NCI-H1930 (cell line): ENCODE measurements at places on chromosomes 3 and 15.

DNA sequence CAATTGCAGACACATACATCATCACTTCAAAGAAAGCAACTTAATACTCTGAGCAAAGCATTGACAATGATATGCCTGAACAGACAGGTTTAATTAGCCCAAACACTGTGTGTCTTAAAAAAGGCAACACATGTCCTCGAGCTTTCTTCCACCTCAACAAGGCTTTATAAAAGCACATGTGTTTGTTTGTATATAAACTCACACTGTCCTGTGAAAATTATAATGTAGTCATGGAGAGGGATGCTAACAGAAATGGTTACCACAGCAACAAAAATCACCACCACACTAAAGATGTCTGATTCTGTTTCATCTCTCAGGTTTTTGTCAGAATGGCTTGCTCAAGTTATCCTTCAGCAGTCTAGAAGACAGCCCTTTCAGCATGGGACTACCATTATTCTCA is 314.7 kb downstream of the MAGI1 start:
- DNase-seq: no peak

DNA sequence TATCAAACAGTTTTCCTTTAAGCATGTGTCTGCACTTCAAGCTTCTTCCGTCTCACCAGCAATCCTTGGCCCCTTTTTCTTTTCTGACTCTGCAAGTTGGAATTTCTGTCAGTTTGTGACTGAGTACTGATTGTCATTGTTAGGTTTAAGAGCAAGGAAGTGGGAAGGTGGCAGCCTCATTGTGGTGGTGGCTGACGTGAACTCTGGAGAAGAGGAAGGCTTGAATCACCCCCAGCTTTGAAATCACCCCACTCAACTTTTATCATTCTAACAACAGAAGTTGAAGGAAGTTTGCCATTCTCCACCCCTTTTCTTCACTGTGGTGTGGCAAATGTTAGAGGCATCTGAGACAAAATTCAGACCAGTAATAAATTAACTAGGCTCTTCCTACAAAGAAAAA is 231.6 kb upstream of the AGTR1 start:
- DNase-seq: no peak

DNA sequence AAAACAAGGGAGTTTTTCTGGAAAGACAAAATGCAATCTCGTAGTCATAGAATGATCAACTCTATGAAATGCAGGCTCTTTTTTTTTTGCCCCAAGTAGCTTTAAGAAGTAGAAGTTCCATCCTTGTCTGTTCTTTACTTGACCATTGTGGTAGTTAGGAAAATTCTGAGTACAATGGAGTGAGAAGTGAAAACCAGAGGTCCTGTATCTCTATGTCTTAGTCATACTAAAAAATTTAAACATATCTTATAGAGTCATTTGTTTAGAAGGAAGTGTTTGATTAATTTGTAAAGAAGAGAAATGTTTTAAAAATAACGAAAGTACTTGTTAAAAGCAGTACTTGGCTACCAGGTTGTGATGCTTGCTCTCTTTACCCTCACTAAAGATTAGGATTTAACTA is 52.4 kb downstream of the PRKCI start:
- DNase-seq: no peak

DNA sequence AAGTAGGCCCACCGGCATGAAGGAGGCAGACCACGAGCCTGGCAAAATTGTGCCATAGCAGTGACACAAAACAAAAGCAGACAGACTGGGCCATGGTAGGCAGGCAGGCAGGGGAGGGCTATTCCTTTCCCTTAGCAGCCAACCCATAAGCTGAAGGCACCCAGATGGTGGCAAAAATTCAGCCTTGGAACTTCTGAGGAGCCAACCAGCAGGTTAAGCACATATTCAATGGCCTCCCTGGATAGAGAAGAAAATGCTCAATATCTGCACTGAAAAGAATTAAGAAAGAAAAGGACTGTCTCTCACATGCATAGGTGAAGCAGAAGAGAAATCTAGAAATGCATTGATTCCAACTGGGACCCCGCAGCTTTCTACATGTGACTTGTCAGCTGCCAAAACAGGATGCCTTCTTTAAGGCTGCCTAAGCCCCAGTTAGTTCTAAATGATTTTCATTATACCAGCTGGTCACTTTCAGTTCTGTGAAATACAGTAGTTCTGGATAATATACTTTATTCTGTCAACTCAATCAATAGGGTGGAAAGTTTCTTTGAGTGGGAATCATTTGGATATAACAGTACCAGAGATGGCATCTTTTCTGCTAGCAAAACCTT is 2.7 kb downstream of the PRICKLE2 start:
- DNase-seq: no peak

- no peak for DNase-seq
Observed at GRCh38 chr3:181009225-181009624, 19.7 kb upstream of the DNAJC19 start.

- no peak for DNase-seq
Observed at GRCh38 chr3:186786922-186787321, 3.5 kb downstream of the EIF4A2 start.

DNA sequence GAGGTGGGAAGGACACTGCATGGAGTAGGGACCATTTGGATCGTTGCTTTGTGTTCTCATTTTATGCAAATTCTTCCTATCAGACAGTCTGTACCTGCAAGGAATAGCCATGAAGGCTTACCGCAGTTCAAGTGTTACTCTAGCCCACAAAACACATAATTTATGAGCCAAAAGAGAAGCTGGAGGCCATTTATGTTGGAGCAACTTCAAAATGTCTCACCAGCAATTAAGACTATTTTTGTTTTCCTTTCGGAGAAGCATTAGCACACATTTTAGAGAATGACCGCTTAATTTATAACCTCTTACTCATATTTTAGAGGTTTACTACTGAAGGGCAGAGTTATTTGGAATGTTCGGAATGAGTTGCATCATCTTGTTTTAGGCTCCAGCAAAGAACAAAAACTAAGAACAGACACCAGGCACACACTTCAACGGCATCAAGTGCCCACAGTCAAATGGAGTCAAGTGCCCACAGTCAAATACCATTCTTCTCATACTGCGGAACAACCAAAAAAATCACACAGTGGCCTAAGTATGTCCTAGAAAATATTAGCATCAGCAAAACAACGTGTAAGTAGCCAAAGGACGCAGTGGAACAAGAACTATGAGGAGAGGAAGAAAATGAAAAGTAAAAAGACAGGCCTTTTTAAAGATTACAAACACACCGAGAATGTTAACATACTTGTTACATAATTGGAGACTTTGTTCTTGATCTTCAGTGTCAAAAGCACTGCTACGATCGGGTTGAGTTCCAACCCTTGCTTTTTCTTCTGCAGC is 17.5 kb upstream of the GOLGA8J start:
- DNase-seq: no peak

GRCh38 chr3:118425272-118425837 is 609.3 kb downstream of the IGSF11 start:
- DNase-seq: no peak

DNA sequence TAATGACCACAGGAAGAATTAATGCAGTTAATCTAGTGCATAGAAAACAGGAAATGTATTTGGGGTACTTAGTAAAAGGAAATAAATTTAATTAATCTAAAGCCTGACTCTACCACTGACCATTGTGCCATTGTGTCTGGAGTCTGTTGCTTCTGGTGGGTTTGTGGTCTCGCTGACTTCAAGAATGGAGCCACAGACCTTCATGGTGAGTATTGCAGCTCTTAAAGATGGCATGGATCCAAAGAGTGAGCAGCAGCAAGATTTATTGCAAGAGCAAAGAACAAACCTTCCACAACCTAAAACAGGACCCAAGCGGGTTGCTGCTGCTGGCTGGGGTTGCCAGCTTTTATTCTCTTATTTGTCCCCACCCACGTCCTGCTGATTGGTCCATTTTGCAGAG is 711.5 kb upstream of the LMCD1 start:
- no peak for DNase-seq

DNA sequence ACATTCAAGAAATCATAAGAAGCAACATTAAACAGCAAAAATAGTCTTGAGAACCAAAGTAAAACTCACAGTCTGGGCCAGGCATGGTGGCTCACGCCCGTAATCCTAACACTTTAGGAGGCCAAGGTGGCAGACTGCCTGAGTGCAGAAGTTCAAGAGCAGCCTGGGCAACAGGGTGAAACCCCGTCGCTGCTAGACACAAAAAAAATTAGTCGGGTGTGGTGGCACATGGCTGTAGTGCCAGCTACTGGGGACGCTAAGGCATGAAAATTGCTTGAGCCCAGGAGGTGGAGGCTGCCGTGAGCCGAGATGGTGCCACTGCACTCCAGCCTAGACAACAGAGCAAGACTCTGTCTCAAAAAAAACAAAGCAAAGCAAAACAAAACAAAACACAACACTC is 117.7 kb upstream of the GOLGA6L6 start:
- DNase-seq: no peak

GRCh38 chr15:29018120-29018805 is 132.5 kb downstream of the APBA2 start:
- DNase-seq: no peak

DNA sequence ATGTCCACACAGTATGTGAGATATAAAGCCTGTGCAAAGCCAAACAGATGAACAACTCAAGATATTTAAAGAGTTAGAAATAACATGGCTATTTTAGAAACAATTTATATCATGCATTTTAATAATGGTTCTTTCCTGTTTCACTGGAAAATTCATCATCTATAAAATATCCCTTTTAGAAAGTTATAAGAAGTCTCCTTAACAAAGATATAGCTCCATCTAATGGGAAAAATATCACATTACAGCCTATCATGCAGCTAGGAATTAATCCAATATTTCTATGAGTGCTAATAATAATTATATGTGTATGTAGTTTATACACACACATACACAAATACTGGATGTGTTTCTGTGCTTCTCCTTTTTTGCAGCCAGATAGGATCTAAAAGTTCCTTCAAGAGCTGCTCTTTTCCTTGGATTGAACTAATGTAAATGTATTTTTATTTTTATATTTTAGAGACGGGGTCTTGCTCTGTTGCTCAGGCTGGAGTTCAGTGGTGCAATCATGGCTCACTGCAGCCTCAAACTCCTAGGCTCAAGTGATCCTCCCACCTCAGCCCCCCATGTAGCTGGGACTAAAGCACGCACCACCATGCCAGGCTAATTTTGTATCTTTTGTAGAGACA is 21.6 kb downstream of the RPL22L1 start:
- no peak for DNase-seq

- no peak for DNase-seq
Observed at GRCh38 chr15:92545996-92546395, 109.6 kb downstream of the FAM174B start.

DNA sequence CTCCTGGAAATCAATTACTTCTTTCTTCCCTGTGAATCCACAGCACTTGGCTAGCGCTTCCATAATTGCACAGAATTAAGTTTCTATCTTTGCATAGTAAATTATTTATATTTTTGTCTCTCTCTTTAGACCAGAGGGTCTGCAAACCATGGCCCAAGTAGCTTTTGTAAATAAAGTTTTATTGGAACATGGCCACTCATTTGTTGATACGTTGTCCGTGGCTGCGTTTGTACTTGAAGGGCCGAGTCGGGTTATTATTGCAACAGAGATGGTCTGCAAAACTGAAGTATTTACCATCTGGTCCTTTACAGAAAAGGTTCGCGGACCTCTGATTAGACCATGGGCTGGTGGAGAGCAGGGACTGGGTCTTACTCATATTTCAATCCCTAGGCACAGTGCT is 102.5 kb downstream of the RPLP1 start:
- no peak for DNase-seq

- no peak for DNase-seq
Observed at GRCh38 chr3:73550032-73550431, 74.7 kb downstream of the PDZRN3 start.

DNA sequence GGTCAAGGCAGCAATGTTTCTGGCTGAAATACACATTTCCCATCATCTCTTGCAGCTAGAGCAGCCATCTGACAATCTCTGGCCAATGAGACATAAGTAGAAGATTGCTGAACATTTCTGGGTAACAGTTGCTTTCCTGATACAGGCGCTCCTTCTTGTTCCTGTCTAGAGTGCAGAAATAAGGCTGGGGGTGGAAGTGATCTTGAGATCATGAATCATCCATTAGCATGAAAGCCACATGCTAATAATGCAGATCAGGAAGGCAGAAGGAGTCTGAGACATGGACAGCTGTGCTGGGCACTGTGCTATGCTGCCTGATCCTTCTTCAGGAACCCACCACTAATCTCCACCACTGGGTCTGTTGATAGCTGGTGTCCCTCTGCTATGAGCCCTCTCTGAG is 14.8 kb upstream of the TMEM108 start:
- DNase-seq: no peak

GRCh38 chr3:115862099-115862498 is 238.8 kb downstream of the GAP43 start:
- DNase-seq: no peak
